ENCODE measurements at places on chromosomes 4 and X. TPM values are rescaled to one million over a fixed set of nuclear protein-coding genes. Genes with fewer than 3 reads are reported as not detected.

DNA sequence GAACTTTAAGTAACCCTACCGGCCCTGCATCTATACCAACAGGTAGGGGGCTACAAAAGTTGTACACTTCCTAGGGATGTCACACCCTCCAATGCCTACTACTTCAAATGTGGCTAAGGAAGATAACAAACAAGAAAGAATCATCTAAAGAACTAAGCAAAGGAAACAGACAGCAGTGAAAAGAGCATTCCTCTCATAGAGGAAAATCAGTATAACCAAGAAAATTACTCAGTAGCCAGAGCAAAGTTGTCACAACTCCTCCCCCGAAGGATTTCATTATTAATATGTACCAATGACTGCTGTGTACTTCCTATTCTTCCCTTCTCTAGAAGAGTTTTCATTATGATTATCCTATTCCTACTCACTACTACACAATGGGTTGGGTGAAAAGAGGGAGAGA lies 12.6 kb downstream of the ANKRD17 start:
- no peak for DNase-seq

- DNase-seq: peak; percentile 36
These were observed 1.5 kb upstream of the ANXA5 start for GRCh38 chr4:121698236-121698671.

The ZNF157 gene
- 0.02 TPM for polyA plus RNA-seq

GRCh38 chrX:119646515-119646914 lies 40.3 kb upstream of the NKRF start:
- DNase-seq: no peak

DNA sequence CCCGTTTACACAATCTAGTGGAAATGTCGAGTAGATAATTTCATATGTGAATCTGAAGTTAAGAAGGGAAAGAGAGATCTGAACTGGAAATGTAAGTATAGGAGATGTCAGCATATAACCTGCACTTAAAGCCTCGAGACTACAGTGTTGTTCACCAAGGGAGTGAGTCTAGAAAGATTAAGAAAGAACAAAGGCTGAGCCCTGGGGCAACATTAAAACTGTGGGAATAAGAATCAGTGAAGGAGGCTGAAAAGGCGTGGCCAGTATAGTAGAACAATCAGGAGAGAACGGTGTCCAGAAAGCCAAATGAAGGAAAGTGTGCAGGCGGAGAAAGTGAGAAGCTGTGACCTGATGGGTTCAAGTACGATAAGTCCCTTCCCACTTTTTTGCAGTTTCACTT lies 118.8 kb upstream of the TENM3 start:
- no peak for DNase-seq

The GRIA2 gene
- not detected for polyA plus RNA-seq

DNA sequence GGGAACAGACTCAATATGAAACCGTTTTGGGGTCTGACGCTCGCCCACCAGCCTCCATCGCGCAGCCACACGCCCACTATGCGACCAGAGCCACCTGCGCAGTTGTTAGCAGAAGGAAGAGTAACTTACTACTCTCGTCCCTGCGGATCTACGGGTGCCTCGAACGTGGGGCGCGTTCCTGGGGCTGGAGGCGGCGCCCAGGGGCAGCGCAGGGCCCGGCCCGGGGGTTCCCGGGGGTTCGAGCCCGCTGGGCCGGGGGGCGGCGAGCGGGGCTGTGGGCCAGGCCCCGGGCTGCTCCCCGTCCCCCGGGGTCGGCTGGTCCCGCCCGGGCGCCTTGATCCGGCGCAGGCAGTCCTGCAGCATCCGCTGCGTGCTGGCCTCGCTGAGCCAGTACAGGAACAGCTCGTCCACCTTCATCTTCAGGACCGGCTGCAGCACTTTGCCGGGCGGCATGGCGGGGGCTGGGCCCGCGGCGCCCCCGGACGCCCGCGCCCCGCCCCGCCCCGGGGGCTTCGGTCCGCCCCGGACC lies 404 bp downstream of the PPP2R3B start:
- DNase-seq: no peak

The PROM1 gene
- 0.10 TPM for polyA plus RNA-seq

- peak; percentile 49 for DNase-seq
These were observed 377.0 kb downstream of the PDGFC start for GRCh38 chr4:156594624-156595023.

Measured in fibroblast of lung (primary cell).